Osteocyte (in vitro differentiated cells): ENCODE measurements at places on chromosomes 7 and 10. TPM values are rescaled to one million over a fixed set of nuclear protein-coding genes. Genes with fewer than 3 reads are reported as not detected.
A peak's percentile ranks its signal among the peaks of the same experiment; 100 is the strongest.

- no peak for DNase-seq
These were observed 57.8 kb downstream of the GAD2 start for GRCh38 chr10:26274391-26274790.

DNA sequence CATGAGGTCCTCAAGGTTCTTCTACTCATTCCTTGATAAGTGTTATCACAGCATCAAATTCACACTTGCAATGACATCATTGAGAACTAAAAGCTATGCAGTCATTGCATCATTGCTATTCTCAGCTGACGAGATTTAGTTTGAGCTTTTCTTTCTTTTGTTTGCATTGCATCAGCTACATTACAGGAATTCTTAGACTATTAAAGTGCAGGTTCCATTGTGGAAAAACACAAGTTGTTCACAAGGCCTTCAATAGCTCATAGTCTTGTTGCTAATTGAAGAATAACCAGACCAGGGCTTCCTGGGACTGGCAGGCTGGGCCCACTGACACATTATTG is 139.3 kb downstream of the CXCL12 start:
- no peak for DNase-seq

DNA sequence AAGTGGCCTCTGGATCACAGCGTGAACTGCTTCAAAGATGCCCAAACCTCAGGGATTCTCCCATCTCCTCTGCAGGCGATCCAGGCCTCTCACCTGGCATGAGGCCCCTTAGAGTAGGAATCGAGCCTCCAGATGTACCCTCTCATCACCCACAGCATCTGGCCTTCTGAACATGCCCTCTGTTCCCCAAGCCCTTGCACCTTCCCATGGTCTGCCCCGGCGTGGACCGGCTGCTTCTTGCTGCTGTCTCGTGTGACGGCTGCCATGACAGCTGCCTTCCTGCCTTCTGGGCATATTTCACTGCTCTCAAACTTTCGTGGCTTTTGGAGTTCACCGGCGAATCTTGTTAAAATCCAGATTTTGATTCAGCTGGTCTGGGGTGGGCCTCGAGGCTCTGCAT is 157.2 kb upstream of the NPS start:
- no peak for DNase-seq

DNA sequence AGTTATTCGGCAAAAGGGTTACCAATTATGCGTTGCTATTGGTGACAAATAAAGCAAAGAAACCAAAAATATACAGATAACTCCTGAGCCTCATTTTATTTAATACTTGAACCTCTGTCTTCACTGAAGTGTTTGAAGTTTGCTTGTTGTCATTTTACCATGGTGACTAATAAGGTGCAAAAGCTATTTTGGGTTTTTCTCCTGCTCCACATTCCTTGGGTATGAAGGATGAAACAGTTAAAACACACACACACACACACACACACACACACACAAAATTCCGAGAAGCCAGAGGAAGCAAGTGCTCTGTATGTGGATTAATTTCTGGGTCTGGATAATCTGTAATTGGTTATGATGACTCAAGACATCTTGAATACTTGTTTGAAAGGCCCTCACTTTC is 246.5 kb downstream of the COBL start:
- DNase-seq: no peak

GRCh38 chr10:4830551-4830950 is 4.5 kb downstream of the AKR1E2 start:
- peak; percentile 34 for DNase-seq

DNA sequence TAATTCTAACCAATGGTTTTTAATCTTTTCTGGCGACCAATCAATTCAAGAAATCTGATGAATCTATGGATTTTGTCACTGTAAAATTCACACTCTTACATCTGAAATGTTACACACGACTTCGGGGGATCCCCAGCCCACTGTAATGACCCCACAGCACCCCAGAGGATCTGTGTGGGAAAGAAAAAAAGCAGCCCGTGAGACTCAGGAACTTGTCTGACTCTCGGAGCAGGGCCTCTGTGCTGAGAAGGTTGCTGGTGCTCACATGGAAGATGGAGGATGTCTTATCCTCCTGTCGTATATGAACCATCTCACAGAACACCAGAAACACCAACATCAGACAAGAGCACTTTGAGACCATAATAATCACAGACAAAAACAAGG is 228.4 kb upstream of the INHBA start:
- DNase-seq: no peak

The SGMS1 gene
- total RNA-seq: 20.7 and 21.0 TPM in 2 replicates

The SLC16A9 gene
- total RNA-seq: 0.32 and 0.50 TPM in 2 replicates

The PCLO gene
- total RNA-seq: 0.71 and 1.4 TPM in 2 replicates
